ENCODE measurements at places on chromosomes 4 and X.

- no peak for DNase-seq
Measured at GRCh38 chrX:13198056-13198761, 121.6 kb downstream of the ATXN3L start.

DNA sequence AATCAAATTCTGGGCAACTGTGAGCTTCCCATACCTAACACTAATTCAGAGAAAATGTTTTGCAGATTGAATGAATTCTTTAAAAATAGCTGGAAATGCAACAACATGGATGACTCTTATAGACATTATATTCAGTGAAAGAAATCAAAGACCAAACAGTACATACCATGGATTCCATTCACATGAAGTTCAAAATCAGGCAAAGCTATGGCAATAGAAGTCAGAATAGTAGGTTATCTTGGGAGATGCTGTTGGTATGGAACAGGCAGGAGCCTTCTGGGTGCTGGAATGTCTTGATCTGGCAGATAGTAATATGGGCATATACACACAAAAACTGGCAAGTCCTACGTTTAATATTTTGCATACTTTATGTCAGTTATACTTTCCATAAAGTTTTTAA, 25.5 kb upstream of the CBLL2 start:
- DNase-seq = no peak

- no peak for DNase-seq
Measured at GRCh38 chr4:3612281-3612680, 80.1 kb upstream of the LRPAP1 start.

- no peak for DNase-seq
Measured at GRCh38 chr4:9758641-9759317, 22.7 kb upstream of the DRD5 start.

DNA sequence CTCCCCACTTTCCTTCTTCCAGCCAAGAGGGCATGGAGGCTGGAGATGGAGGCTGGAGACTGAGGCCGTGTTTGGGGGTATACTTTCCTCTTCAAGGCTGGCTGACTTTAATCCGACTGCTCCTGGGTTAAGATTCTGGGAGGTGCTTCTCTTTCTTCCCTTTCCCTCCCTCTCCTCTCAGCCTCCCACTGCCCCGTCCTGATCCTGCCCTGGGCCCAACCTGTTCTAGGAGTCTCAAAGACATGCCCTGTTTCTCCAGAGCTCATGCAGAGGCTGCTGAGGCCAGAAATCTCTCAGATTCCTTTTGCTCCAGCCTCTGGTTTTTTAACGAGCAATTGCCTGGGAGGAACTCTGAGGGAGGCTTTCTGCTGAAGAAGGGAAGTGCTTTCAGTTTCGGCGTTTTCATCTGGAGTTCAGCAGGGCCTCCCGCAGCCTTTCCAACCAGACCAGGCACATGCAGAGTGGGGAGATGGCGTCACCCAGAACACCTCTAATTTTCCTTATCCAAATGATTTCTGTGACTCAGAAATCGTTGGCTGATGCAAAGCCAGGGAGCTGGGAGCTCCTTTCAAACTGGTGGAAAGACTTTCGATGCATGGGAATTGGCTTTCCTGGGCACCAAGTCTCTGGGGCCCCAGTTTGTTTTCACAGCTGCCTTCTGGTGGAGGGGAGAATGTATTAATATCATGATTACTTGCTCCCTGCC, 34.5 kb upstream of the FAM9C start:
- DNase-seq = no peak

- no peak for DNase-seq
Measured at GRCh38 chr4:115851918-115852766, 738.7 kb upstream of the NDST4 start.

DNA sequence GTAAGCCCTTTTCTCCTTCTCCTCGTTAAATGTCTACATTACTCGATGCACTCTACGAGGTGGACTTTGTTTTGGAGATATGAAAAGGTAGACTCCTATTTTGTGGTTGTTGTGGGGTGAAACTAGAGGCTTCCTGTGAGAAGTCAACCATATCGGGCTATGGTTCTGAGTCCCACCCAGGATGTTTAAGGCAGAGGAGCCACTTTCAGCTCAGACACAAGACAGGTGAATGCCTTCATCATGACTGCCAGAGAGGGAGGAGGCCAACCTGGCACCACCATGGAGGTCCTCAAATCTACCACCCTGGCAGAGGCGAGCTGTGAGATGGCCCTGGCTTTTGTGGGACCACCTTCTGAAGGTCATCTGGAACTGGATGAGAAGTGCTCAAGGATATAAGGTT, 154.4 kb upstream of the KLF3 start:
- DNase-seq = no peak

DNA sequence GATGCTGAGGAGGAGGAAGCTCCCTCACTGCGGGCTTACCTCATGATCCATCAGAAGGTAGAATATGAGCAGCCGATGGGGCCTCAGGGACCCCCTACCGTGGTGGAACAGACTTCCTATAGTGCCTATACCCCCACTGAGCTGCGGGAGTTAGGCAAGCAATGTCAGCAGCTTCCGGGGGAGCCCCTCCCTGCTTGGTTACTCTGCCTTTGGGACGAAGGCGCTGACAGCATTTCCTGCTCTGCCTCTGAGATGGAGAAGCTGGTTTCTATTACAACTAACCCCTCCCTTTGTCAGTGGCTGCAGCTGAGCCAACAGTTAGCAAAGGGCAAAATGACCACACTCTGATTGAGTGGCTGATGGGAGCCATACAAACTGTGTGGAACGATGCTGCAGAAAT, 430.7 kb downstream of the IDS start:
- no peak for DNase-seq

DNA sequence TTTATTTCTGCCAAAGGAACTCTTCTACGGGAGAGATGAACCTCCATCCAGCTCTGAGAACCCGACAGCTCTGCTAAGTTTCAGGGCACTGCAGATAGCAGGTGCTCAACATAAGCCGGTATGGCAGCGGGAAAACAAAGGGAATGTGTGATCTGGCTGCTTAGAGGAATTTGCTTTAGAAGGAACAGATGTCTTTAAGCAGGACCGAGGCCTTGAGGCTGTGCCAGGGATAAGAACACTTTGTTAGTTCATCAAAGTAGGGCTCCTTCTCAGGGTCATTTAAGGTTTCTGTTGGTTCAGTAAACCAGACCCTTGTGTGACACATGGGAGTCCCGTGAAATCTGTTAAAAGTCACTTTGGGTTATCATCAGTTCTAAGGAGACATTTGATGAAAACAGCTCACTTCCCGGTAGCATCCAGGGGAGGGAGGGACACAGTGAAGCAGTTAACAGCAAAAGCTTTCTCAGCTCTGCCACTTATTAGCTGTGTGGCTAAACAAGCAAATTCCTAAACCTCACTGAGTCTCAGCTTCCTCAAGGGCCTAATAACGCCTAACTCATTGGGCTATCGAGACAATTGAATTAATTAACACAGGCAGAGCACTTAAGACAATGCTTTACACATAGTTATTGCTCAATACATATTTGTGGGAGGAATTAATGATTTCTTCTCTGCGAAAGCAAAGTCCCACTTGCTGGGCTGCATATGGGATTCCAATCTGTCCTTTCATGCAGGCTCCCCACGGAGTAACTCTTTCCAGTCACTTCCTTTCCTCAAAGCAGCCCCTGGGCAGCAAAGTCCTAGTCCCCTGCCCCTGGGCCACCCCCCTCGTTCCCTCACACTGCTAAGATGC, 2.9 kb upstream of the FTSJ1 start:
- DNase-seq = no peak

DNA sequence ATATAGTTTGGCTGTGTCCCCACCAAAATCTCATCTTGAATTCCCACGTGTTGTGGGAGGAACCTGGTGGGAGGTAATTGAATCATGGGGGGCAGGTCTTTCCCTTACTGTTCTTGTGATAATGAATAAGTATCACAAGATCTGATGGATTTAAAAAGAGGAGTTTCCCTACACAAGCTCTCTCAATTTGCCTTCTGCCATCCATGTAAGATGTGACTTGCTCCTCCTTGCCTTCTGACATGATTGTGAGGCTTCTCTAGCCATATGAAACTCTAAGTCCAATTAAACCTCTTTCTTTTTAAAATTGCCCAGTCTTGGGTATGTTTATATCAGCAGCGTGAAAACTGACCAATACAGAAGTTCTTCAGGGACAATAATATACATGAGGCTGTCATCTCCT, 425.1 kb downstream of the PABPC4L start:
- no peak for DNase-seq

GRCh38 chr4:125016892-125017299, 297.9 kb upstream of the FAT4 start:
- no peak for DNase-seq

- DNase-seq = no peak
Measured at GRCh38 chrX:9342561-9343051, 122.3 kb upstream of the TBL1X start.

- DNase-seq = no peak
Measured at GRCh38 chr4:152727784-152728183, 48.0 kb upstream of the TMEM154 start.

- no peak for DNase-seq
Measured at GRCh38 chr4:103095080-103095479, 4.6 kb downstream of the BDH2 start.

DNA sequence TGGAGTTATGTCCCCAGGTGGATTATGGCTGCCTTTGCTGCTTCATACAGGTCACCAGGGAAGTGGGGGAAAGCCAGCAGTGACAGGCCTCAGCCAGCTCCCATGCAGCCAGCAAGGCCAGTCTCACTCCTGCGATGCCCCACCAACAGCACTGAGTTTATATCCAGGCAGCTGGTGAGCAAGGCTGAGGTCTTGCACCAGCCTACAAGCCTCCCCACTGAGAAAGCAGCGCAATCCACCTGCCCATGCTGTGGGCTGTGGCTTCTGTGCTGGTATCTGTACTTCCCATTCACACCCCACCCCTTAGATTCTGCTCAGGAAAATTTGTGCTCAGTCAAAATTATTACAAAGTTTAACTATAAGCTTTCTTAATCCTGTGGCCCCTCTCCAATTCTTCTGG, 153.5 kb downstream of the HHIP start:
- no peak for DNase-seq

DNA sequence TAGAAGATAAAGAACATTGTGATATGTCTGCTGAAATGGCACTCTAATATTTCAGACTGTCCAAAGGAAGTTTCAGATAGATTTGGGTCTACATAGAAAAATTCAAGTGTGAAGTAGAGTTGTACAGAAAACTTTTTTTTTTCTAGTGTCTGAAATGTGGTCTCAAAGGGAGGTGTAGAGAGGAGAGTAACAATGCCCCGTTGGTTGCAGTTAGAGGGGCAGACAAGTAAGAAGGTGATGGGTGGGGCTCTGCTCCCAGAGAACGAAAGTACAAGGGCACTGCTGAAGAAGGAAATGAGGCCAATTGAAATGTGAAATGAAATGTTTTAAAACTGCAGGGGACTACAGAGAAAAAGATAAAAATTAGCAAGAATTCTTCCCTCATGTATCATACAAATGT, 177.8 kb downstream of the BANK1 start:
- DNase-seq = no peak

DNA sequence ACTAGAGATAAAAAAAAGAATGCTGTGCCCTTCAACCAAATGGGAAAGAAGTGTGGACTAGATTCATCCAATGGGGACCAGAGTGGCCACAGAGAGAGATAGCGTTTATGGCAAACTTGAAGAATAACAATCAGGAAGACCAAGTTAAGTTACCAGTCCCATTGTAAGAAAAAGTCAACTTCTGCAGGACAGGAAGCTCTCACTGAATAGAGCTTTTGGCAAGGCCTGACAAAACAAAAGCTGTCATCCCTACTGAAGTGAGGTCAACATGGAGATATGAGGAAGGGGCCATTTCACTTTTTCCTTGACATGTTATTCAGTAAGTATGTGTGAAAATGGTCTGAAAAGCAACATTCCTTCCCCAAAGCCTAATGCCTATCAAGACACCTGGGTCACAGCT, 111.8 kb upstream of the KLHL13 start:
- no peak for DNase-seq

DNA sequence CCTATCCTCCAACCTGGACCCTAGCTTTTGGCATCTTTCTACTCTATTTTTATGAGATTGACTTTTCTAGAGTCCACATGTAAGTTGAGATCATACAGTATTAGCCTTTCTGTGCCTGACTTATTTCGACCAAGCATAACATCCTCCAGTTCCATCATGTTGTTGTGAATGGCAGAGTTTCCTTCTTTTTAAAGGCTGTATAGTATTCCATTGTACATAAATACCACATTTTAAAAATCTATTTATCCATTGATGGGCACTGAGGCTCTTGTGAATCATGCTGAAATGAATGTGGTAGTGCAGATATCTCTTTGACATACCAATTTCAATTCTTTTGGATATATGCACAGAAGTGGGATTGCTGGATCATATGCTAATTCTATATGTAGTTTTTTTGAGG, 40.3 kb upstream of the STIM2 start:
- DNase-seq = no peak

DNA sequence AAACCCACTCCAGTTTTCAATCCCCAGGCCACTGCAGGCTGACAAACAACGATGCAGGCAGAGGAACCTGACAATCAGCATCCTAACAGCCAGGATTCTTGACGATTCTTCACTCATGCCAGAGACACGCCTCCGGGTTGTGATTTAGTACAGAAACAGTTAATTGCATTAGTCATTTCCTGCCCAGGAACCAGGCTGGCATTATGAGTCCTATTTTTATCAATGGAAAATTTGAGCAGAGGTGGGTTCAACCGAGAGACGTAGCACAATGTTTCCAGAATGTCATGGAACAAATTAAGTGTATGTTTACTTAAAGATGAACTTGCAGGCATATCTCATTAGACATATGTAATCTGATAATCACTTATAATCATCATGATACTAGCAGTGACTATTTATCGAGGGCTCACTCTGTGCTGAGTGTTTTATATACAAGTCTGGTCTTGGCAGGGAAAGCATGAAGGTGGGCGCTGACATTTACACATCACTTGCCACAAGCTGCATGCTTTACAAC, 159.7 kb downstream of the NSUN7 start:
- DNase-seq = no peak

- no peak for DNase-seq
Measured at GRCh38 chr4:54946741-54947140, 178.7 kb downstream of the KDR start.

Data from stimulated activated CD4-positive, alpha-beta T cell treated with anti-CD3 and anti-CD28 coated beads, TNF-alpha, amount 100 ng/mL, for 1 hour (primary cell).